GM23248 (cell line): ENCODE measurements at places on chromosomes 16 and 17. TPM values are rescaled to one million over a fixed set of nuclear protein-coding genes. Genes with fewer than 3 reads are reported as not detected.

The GP1BA gene
- not detected in 2 replicates for total RNA-seq

- no peaks in the 10 kb centered on the region for H3K27me3 ChIP-seq
- H3K4me1 ChIP-seq: peaks cover 36% of the 10 kb centered on the region
- no peaks in the 10 kb centered on the region for H3K36me3 ChIP-seq
- peak overlapping the region; percentile 54 for H3K27ac ChIP-seq
These were observed 1.7 kb downstream of the MAP3K3 start for GRCh38 chr17:63623786-63624530.

DNA sequence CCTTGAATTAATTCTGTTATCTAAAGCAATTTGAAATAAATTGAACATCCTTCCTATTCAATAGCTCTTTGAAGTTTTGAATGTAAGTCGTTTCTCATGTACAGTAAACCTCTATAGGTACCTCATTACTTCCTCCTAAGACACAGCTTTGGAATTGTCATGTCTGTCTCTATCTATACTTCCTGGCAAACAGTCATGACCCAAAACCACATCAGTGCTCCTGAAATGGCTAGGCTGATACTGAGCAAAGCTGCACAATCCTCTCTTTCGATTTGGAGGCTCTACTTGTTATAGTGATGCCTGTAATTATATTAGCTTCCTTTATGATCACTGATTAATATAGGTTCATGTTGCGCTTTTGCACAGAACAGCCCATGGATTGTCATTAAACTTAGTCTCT lies 110.1 kb downstream of the ADAMTS18 start:
- H3K4me3 ChIP-seq: no peak overlapping the region
- DNase-seq: no peak
- no peaks in the 10 kb centered on the region for H3K4me1 ChIP-seq
- H3K27me3 ChIP-seq: peaks cover 4% of the 10 kb centered on the region; the same call in 1 of the 2 replicates

DNA sequence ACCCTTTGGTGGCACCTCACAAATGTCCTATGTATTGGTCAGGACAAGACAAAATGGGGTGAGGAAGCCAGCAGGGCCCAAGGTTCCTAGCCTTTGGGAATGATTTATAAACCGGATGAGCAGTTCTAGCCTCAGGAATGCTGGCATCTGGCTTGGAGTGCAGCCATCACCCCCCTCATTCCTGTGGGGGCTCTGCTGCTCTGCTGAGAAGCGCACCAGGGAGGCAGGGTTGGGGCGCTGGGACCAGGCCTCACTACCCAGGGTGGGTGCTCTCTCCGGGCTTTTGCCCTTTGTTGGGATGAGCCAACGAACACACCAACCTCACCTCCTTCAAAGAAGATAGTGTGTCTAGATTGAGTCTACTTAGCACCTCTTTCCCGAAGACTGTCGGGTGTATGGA lies 39.2 kb downstream of the TMEM11 start:
- no peak overlapping the region for H3K27ac ChIP-seq
- no peaks in the 10 kb centered on the region for H3K36me3 ChIP-seq
- peak; percentile 16 for DNase-seq
- H3K27me3 ChIP-seq: no peaks in the 10 kb centered on the region
- H3K4me1 ChIP-seq: 0 out of 2 replicates have a peak, but pooled peaks cover 6% of the 10 kb centered on the region

GRCh38 chr16:27289669-27290068 lies 21.1 kb upstream of the NSMCE1 start:
- H3K4me1 ChIP-seq: peaks cover 15% of the 10 kb centered on the region
- no peak for DNase-seq
- no peaks in the 10 kb centered on the region for H3K36me3 ChIP-seq
- no peak overlapping the region for H3K27ac ChIP-seq
